ENCODE measurements at places on chromosomes 3 and 15. TPM values are rescaled to one million over a fixed set of nuclear protein-coding genes. Genes with fewer than 3 reads are reported as not detected.

DNA sequence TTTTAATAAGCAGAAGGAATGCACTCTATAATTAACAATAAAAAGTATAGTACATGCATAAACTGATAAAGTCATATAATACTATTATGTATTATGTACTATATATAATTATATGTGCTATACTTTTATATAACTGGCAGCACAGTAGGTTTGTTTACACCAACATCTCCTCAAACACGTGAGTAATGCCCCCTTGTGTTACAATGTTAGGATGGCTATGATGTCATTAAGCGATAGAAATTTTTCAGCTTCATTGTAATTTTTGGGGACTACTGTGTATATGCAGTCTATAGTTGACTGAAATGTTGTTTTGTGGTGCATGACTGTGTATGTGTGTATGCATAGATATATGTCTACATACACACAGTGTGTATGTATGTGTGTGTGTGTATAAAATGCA, 100.6 kb downstream of the SLMAP start:
- no peak for DNase-seq

The IL17RE gene
- total RNA-seq = 1.5 TPM

GRCh38 chr15:88849376-88850072, 45.8 kb downstream of the HAPLN3 start:
- no peak for DNase-seq

DNA sequence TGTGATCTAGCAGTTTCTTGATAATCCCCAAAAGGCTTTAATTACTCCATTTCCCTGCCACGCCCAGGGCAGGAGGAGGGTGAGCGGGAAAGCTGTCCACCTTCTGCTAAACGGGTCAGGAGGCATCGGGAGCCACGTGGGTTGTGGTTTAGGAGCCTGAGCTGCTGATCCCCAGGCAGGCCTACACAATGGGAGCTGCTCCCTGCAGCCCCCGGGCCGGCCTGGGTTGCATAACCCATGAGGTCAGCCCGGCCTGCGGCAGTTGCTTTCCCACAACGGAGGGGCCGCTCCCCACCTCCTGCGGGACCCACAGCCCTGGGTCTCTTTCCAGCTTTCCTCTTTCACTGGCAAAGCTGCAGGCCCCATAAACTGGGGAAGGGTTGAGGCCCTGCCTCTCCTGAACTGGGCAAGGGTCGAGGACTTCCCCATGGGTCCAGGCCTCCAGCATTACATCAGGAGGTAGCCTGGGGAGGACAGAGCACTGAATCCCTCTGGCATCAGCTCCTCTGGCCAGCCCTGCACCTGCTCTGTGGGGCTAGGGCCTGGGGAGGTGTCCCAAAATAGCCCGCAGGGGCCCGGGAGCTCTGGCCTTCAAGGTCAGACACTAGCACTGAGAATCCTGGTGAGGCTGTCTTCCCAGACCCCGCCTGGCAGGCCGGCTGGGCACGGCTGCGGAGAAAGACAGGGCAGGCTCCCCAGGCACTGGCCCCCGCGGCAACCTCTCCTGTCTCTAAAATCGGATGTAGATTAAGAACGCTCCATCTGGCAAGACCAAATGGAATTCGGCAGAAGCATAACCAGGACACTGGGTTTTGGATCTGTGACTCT, 47.3 kb downstream of the ZDHHC19 start:
- DNase-seq = peak; percentile 17

DNA sequence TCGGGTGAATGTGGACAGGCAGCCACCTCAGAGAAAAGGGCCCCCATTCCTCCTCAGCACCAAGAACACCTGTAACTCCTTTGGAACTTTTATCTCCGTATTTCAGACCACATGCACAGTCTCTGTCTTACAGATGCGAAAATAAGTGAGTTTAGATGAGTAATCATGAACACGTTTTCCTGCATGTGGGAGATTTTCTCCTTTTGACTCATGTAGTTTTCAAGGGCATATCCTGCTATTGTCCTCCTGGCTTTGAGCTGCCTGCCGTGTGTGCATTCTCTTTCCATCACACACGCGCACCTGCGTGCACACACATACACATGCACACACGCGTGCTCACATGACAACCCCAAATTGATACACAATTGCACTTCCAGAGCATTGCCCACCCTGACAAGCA, 239.2 kb downstream of the GABRG3 start:
- DNase-seq = no peak

- DNase-seq = peak; percentile 61
Observed at GRCh38 chr15:62301993-62302675, 137.0 kb upstream of the C2CD4B start.

- DNase-seq = peak; percentile 74
Observed at GRCh38 chr15:65101411-65101890, 13.5 kb downstream of the UBAP1L start.

- no peak for DNase-seq
Observed at GRCh38 chr15:60539016-60539415, 60.1 kb upstream of the ICE2 start.

- DNase-seq = peak; percentile 9
Observed at GRCh38 chr3:121574449-121574848, 6.7 kb downstream of the ARGFX start.

The NMNAT3 gene
- total RNA-seq = 1.8 TPM

GRCh38 chr3:150238048-150238802, 169.9 kb upstream of the TSC22D2 start:
- DNase-seq = no peak
